ENCODE measurements at places on chromosomes 7 and 10. TPM values are rescaled to one million over a fixed set of nuclear protein-coding genes. Genes with fewer than 3 reads are reported as not detected.

NKX2-3 gene
- not detected for total RNA-seq

ADAP1 gene
- 4.8 TPM for total RNA-seq

KNDC1 gene
- 2.6 TPM for total RNA-seq

DNA sequence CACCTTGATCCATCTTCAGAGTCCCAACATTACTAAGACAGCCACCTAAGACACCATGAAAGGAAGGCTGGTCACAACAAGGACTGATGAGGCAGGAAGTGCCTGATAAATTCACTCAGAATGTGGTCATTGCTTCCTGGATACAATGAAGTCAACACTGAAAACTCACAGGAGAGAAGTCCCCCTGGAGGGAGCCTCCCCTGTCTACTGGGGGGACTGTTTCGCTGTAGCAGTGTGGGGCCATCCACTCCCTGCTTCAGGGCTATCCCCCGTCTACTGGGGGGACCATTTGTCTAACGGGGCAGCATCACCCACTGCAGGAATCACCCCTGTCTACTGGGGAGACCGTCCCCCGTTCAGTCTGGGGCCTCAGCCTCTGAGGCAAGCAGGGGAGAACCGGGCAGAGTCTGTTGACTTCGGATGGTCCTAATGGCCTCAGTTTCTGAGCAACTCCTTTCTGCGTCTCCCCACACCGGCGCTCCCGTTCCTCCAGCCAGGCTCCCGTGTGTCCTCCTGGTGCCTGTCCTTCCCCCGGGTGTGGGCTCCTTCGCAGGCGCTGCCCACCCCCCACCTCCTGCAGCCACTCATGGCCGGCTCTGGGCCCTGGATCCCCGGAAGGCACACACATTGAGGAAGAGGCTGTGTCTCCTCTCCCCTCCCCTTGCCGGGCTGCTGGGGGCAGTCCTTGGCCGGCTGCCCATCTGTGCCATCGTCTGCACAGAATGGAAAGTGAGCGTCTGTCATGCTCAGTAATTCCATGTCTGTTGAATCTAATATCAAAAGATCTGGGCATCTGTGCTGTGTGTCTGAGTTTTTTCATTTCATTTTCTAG is 59.9 kb upstream of the DNAJB6 start:
- DNase-seq = no peak

GRCh38 chr10:11294831-11295450 is 277.3 kb downstream of the CELF2 start:
- DNase-seq = no peak

DNA sequence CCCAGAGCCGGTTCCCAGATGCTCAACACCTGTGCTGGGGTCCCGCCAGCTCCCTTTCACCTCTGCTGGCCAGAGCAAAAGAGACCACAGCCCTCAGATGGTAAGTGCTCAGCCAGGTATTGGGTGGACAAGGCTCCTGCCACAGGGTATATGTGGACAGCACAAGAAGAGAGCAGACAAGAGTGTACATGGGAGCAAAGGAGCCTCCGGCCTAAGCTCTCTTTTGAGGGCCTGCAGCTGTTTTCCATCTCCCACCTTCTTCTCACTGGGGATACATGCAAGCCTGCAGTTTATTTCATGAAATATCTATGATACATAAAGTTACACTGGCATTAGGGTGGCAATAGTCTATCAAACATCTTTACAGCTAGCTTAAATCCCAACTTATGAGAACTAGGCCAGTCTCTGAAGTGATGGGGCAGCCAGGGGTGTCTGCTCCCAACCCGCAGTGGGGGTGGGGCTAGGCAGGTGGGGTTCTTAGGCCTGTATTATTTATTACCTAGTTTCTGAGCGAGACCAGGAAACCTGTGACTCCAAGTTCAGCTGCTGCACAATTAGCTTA is 50.4 kb upstream of the DDC start:
- DNase-seq = no peak

DNA sequence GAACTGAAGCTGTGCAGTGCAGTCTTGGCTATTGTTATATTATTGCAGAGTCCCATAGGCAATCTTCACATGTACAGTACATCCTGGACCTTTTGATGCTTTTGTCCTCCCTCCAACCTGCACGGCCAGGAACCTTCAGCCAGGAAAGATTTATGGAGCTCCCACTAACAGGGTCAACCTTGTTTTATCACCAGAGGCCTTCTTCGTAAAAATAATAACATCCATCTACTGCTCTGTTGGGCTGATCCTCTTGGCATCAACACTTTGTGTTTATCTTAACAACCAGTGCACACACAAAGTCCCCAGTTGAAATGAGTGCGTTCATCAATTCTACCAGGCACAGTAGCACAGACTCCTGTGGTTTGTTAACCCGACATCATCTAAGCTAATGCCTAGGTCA is 72.4 kb downstream of the AGMO start:
- no peak for DNase-seq

All from astrocyte (in vitro differentiated cells and primary cell).